ENCODE measurements at places on chromosomes 1 and 21.

- no peak for DNase-seq
Measured at GRCh38 chr21:45330851-45331261, 43.2 kb upstream of the POFUT2 start.

DNA sequence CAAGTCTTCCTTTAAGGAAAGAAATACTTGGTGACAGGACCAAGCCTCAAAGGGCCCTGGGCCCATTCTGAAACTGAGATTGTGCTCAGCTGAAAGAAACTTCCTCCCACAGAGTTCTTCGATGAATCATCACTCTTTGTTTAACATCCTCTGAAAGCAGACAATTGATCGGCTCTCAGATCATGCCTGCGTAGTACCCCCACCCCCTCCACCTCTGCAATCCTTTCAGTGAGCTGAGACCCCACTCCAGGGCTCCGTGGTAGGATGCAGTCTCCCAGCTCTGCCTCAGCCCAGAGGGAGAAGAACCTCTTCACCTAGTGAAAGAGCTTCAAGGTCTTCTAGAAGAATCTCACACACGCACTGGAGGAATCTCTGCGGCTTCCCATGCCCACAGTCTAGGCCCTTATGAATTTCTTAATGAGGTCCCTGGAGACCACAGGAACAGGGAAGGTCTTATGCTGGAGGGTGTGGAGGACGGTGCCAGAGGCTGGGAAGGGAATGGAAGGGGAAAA lies 104.9 kb upstream of the SOD1 start:
- peak; percentile 20 for DNase-seq

DNA sequence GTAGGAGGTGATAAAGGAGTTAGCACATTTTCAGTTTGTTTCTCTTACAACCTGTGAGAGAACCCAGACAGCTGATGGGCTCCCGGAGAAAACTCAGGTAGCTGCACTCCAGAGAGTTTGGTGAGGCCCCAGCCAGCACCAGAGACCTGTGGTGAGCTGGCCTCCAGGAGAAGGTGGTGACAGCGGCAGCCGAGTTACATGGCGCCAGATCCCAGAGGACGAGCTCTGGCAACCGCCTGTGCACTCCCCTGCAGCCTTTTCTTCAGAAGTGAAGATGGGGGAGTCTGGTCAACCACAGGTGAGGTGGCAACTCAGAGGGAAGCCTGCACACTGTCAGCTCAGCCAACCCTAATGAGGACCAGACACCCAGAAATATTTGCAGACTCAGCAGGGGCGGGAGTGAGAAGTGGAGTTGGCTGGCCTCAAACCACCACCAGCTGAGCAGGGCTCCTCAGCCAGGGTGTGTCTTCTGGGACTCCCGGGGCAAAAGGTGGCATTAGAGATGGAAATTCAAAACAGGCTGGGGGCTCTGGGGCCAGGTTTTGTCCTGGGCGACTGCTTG lies 209.7 kb downstream of the SETD4 start:
- no peak for DNase-seq

DNA sequence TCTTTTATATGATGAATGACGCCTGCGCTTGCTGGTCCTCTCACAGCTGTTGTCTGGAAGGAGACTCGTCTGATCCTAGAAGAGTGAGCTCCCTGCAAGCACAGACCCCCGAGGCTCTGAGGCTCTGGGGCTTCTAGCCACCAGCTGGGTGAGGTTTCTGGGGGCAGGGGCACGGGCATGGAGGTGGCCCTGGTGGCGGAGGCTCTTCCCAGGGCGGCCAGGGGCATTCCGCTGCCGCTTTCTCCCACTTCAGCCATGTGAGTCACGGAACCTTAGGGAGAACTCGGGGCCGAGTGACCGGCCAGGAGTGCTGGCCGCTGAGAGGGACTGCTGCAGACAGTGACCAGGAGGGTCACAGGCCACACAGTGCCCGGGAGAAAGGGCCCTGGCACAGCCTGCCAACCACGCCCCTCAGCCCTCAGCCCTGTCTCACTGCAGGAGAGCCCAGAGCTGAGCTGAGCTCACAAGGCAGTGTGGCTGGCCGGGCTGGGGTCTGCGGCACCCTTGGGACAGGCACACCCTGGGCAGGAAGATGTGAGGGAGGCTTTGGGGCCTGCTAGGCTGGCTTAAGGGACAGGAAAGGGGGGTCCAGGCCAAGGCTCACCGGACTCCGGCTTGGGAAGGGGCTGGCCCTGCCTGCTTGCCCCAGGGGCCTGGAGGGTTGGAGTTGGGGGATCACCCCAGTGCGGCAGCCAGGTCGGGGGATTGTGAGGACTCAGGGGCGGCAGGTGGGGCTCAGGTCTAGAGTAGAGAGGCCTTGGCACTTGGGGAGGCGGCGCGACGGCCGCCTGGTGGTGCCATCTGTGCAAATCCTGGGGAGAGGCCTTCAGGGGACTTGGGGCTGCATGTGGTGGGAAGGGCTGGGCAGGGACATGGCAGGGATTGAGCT lies 35.7 kb downstream of the MORN1 start:
- no peak for DNase-seq

DNA sequence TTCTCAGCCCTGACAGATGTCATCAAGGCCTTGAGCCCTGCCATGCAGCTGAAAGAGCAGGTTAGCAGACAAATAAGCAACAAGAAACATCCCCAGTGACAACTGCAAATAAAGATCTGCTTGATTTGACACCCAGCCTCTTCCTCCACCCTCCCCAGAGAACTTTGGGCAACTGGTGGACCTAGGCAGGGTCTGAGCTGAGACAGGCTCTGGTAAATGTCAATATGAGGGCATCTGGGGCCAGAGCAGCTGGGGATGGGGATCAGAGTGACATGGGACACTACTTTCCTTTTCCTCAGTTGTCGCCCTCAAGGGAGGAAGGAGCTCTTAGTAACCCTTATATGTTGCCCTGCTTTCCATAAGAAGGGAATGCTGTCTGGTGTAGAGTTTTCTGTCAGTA lies 544.1 kb downstream of the NEGR1 start:
- no peak for DNase-seq

- DNase-seq: no peak
Measured at GRCh38 chr1:63662056-63662836, 69.0 kb downstream of the PGM1 start.

DNA sequence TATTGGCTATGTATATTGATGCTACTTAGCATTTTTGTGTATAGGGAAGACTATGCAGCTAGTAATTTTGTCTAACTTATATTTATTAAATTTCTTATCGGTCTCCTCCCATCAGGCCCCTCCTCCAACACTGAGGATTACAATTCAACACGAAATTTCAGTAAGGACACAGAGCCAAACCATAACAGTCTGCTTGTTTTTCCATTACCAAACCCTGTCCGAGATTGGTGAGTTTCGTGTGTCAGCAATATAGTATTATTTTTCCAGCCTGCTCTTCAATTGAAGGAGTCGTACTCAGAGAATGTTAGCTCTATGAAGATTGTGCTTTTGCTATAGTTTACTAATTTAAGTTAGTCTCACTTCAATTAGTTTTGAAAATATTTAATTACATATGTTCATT lies 1495.3 kb downstream of the MRPL39 start:
- DNase-seq: no peak

GRCh38 chr1:87867626-87868025 lies 538.9 kb downstream of the LMO4 start:
- no peak for DNase-seq

GRCh38 chr1:118846443-118846842 lies 141.7 kb downstream of the TBX15 start:
- DNase-seq: no peak

DNA sequence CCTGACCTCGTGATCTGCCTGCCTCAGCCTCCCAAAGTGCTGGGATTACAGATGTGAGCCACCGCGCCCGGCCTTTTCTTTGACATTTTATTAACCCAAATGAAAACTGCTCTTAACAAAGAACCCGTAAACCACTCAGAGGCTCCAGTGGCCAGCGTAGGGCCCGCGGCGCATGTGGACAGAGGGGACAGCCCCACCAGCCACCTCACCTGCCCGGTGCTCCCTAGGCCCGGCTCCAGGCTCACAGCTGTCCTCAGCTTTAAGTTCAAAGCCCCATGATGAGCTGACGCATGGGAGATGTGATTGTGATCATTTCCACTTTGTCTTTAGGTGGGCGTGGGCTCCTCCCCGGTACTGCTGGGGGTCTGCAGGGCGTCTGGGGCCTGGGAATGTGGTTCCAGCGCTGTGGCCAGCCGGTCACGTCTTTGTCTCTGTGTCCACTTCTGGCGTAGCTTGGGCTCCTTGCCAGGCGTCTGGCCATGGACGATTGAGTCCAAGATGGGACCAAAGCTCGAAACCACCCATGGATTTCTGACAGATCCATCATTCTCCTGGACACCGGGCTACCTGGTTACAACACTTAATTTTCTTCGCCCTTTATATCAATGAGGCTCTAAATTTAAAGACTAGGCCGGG lies 6.9 kb downstream of the PRKCZ start:
- DNase-seq: no peak

GRCh38 chr1:176691251-176692228 lies 228.6 kb downstream of the PAPPA2 start:
- no peak for DNase-seq

- peak; percentile 45 for DNase-seq
Measured at GRCh38 chr21:45482899-45483821, 59.1 kb downstream of the SLC19A1 start.

- DNase-seq: no peak
Measured at GRCh38 chr1:156539818-156540355, 32.5 kb downstream of the IQGAP3 start.

DNA sequence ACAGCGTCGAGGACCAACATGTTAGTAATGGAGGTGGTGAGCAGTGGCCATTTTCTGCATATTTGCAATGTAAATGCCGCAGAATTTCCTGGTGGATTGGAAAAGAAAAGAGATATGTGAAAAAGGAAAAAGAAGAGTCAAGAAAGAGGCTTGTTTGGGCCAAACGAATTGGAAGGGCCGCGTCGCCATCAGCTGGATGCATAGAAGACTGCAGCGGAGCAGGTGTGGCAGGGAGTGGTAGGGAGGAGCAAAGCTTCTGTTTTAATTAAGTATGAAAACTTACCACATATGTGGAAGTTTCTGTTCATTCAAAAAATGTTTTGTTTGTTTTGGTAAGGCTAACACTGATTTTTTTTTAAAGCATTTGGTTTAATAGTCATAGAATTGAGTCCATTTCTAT lies 690.7 kb downstream of the NCAM2 start:
- no peak for DNase-seq

- DNase-seq: no peak
Measured at GRCh38 chr1:94669198-94669597, 127.6 kb upstream of the F3 start.

DNA sequence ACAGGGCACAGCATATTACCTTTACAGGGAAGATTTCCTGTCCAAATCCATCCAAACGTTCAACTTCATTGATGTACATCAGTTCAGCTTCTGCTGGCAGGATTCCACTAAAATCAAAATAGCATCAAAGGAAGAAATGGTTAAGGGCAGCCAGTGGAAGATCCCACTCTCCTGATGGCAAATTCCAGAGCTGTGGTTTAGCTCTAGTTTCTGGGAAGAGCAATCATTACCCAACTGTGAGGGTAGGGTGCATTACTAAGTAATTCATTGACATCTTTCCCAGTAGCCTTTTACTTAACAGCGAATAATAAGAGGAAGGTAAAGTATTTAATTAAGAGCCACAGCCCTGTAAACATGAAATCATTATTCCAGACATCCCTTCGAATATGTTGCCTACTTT lies 120.7 kb downstream of the SMYD2 start:
- DNase-seq: no peak

- no peak for DNase-seq
Measured at GRCh38 chr1:83698644-83699043, 300.3 kb downstream of the TTLL7 start.

DNA sequence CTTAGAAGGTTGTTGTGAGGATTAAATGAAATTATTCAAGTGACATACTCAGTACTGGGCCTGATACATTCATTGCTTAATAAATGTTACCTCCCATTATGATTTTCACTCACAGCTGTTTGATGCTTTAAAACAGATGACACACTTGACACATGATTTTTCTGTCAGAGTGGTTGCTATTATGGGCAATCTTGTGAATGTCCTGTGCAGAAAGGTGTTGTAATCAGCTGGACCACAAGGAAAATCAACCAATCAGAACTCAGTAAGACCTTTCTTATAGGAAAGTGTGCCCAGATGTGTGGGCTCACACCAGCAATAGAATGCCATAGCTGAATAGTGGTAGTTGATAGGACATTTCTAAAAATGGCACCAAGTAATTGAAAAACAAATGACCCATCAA lies 23.5 kb downstream of the GJA5 start:
- no peak for DNase-seq

DNA sequence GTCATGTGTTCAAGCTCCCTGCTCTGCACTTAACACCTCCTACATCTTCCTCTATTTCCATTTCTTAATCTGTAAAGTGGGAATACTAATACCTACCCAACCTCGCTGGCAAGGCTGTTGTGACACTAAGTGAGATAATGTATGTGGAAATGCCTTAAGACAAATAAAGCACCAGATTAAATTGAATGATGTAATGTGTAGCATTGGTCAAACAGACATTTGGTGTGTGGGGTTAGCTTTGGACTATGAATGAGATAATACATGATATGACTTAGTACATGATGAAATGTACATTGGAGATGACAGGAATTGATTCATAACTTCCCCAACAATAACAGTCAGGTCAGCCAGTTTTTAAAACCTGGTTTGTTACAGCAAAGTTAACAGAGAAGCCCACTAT lies 5.2 kb downstream of the AMPD1 start:
- DNase-seq: no peak

DNA sequence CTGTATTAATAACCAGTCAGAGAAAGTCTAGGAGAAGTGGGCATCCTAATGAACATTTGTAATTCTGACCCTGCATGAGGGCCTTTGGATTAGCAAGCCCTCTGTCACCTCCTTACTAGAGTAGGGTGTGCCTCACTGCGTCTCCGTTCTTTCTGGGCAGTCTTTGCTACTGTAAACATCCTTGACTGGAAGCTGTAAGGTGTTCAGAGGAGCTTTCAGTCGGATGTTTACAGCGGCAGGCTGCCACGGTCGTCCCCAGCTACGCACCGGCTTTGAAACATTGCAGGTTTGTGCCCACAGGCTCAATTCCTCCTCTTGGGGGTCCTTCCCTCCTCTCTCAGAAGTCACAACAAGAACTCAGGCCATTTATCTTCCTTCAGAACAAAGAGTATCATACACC lies 29.4 kb upstream of the KCNQ4 start:
- no peak for DNase-seq

GRCh38 chr1:101262630-101263348 lies 26.0 kb downstream of the S1PR1 start:
- no peak for DNase-seq

GRCh38 chr1:47225430-47226100 lies 6.5 kb downstream of the TAL1 start:
- DNase-seq: no peak

- no peak for DNase-seq
Measured at GRCh38 chr1:209642816-209643215, 9.4 kb downstream of the LAMB3 start.

- DNase-seq: no peak
Measured at GRCh38 chr1:73517603-73518191, 680.3 kb downstream of the LRRIQ3 start.

- DNase-seq: no peak
Measured at GRCh38 chr1:111754984-111755330, 744 bp upstream of the DDX20 start.

DNA sequence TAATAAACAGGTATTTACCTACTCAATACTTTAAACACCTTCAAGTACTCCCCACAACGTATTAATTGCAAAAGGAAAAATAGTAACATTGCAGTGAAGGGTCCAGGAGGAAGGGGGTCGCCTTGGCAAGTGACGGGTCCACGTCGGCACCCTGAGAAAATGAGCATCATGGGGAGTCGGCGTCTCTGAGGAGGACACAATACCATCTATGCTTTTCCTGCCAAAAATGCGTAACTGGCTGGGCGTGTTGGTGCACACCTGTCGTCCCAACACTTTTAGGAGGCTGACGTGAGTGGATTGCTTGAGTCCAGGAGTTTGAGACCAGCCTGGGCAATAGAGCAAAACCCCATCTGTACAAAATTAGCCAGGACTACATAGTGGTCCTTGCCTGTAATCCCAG lies 7.3 kb downstream of the FTCD start:
- no peak for DNase-seq

All from stimulated activated CD4-positive, alpha-beta T cell treated with anti-CD3 and anti-CD28 coated beads, TNF-alpha, amount 100 ng/mL, for 24 hours (primary cell).